Suprapubic skin (tissue), 4 donors: ENCODE measurements at places on chromosomes 7 and 10. TPM values are rescaled to one million over a fixed set of nuclear protein-coding genes. Genes with fewer than 3 reads are reported as not detected.
A peak's percentile ranks its signal among the peaks of the same experiment; 100 is the strongest.

The SEMA4G gene
- 28.6 TPM for total RNA-seq

The ANAPC16 gene
- 71.1 TPM for total RNA-seq

The MLXIPL gene
- total RNA-seq = 1.9 TPM

The RUFY2 gene
- 12.4 TPM for total RNA-seq

The GPRIN2 gene
- total RNA-seq = 32.8 TPM

The EBF3 gene
- total RNA-seq = 1.6 TPM

The HKDC1 gene
- not detected for total RNA-seq

The IDI2 gene
- not detected for total RNA-seq

The STK31 gene
- 1.0 TPM for total RNA-seq

The CTNNA3 gene
- 0.08 TPM for total RNA-seq

GRCh38 chr7:19470031-19470430 lies 238.8 kb downstream of the POLR1F start:
- H3K4me3 ChIP-seq = no peak overlapping the region
- H3K27me3 ChIP-seq = no peaks in the 10 kb centered on the region
- no peak for DNase-seq
- no peaks in the 10 kb centered on the region for H3K36me3 ChIP-seq
- H3K4me1 ChIP-seq = no peaks in the 10 kb centered on the region

DNA sequence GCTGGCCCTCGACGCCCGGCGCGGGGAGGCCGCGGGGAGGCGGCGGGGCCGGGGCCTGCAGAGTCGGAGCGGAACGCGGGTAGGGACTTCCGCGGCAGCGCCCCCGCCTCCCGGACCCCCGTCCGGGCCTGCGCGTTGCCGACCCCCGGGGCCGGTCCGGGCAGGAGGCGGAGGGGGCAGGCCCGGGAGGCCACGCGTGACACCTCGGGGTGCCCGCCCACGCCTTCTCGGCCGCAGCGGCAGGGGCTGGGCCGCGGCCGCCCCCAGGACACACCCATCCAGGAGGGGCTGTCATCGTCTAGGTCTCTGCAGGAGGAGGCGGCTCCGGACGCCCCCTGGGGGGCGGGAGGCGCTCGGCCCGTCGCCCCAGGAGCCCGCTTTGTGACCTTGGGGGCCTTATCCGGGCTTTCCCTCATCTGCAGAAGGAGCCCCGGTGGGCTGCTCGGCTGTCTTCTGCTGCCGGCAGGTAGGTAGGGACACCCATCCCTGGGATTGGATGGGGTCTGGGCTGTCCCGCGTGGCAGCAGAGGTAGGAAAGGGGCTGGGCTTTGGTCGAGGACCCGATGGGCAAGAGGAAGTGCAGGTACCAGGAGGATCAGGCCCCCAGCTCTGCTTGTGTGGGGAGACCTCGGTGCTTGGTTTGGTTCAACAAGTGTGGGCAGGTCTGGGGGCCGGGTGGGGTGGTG lies 569 bp downstream of the ZNF316 start:
- H3K4me3 ChIP-seq = peak overlapping the region; percentile 87
- peaks cover 24% of the 10 kb centered on the region for H3K4me1 ChIP-seq
- DNase-seq = no peak
- no peaks in the 10 kb centered on the region for H3K27me3 ChIP-seq
- peaks cover 28% of the 10 kb centered on the region for H3K36me3 ChIP-seq
- peak overlapping the region; percentile 33 for H3K27ac ChIP-seq

DNA sequence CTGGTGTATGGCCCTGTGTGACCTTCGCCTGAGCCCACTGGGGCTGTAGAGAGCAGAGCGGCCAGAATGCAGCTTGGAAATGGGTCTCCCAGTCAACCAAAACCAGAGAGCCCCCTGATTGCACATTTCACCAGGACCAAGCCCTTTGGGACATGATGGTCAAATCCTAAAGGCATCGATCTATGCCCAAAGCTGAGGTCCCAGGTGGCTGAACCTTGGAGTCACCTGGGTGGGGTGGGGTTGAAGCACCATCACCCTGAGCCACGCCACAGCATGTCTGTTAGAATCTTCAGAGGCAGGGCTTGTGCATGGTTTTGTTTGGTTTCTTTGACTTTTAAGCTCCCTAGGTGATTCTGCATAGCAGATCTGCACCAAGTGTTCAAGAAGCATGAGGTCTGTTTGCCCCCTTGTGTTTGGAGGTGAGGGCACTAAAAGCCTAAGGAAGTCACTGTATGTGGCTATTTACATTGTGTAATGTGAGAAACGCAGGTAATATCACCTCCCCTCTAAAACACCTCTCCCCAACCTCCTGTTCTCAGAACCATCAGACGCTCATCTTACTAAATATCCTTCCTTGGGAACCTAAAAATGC lies 9.6 kb downstream of the PKD1L1 start:
- H3K27ac ChIP-seq = no peak overlapping the region
- H3K4me1 ChIP-seq = peaks cover 7% of the 10 kb centered on the region
- no peak for DNase-seq
- H3K36me3 ChIP-seq = no peaks in the 10 kb centered on the region

DNA sequence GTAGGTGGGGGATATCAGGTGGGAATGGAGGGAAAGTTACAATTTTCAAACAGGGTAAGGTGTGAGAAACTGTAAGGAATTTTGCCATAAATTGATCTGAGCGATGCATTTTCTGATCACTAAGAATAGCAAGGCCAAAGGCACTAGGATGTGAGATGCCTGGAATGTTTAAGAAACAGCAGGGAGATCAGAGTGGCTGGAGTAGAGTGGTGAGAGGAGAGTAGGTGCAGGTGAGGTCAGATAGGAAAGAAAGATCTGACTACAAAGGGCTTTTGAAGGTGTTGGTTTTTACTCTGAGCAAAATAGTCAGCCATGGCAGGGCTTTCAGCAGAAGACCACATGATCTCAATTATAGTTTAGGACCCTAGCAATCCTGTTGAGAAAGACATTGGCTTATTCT lies 55.0 kb downstream of the HDAC9 start:
- H3K27me3 ChIP-seq = no peaks in the 10 kb centered on the region
- no peaks in the 10 kb centered on the region for H3K36me3 ChIP-seq
- H3K27ac ChIP-seq = no peak overlapping the region
- H3K4me1 ChIP-seq = peaks cover 8% of the 10 kb centered on the region

- H3K36me3 ChIP-seq = no peaks in the 10 kb centered on the region
- H3K4me1 ChIP-seq = peaks cover 24% of the 10 kb centered on the region
- no peak overlapping the region for H3K27ac ChIP-seq
- no peaks in the 10 kb centered on the region for H3K27me3 ChIP-seq
- DNase-seq = no peak
- H3K4me3 ChIP-seq = no peak overlapping the region
Measured at GRCh38 chr10:6056411-6057135, 5.6 kb downstream of the IL2RA start.

- peaks cover 27% of the 10 kb centered on the region for H3K4me1 ChIP-seq
- DNase-seq = no peak
- H3K27me3 ChIP-seq = no peaks in the 10 kb centered on the region
- H3K27ac ChIP-seq = no peak overlapping the region
- H3K4me3 ChIP-seq = no peak overlapping the region
Measured at GRCh38 chr10:127923646-127924045, 16.7 kb downstream of the PTPRE start.

GRCh38 chr10:58758321-58758720 lies 245.6 kb downstream of the BICC1 start:
- H3K36me3 ChIP-seq = no peaks in the 10 kb centered on the region
- no peak for DNase-seq
- no peak overlapping the region for H3K4me3 ChIP-seq
- H3K27ac ChIP-seq = no peak overlapping the region
- H3K27me3 ChIP-seq = no peaks in the 10 kb centered on the region

DNA sequence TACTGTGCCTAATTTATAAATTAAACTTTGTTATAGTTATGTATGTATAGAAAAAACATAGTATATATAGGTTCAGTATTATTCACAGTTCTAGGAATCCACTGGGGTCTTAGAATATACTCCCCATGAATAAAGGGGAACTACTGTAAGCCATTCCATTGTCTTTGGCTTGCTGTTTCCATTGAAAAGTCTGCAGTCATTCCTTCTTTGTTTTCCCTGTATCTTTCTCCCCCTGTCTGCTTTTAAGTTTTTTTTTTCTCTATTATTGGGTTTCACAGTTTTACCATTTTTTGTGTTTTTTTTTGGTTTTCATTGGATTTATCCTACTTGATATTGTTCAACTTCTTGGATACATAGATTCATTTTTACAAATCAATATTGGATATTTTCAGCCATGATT lies 6.7 kb upstream of the PNLIP start:
- no peak overlapping the region for H3K27ac ChIP-seq
- no peaks in the 10 kb centered on the region for H3K36me3 ChIP-seq
- no peaks in the 10 kb centered on the region for H3K27me3 ChIP-seq
- no peak overlapping the region for H3K4me3 ChIP-seq
- DNase-seq = no peak

DNA sequence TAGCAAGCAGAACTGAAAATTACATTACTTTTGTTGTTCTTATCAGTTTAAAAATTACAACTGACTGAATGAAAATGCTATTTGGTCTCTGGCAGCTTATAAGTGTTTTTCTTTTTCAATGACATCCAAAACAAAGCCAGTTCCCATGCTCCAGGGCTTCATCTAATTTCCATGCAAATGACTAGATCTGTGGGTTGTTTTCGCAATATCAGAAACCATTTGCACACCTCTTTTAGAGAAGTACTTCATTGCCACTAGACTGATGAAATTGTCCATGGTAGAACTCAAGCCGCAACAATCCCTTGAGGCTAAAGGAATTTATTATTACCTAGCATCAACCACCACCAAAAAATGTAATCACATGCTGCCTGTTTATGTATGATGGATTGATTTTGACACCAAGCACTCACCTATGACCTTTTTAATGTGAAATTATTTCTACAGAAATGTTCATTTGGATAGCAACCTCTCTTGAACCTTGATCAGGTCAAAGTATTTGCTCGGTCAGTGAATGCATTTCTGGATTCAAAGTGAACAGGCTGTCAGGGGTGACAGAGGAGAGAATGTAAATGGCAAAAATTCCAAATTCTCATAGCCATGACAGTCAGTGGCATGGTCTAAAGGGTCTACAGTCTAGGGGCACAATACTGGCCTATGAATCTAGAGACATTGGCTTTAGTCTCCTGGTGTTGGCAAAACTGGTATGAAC lies 769.3 kb downstream of the SORCS1 start:
- DNase-seq = no peak
- H3K4me1 ChIP-seq = no peaks in the 10 kb centered on the region
- H3K27ac ChIP-seq = no peak overlapping the region
- no peaks in the 10 kb centered on the region for H3K36me3 ChIP-seq

DNA sequence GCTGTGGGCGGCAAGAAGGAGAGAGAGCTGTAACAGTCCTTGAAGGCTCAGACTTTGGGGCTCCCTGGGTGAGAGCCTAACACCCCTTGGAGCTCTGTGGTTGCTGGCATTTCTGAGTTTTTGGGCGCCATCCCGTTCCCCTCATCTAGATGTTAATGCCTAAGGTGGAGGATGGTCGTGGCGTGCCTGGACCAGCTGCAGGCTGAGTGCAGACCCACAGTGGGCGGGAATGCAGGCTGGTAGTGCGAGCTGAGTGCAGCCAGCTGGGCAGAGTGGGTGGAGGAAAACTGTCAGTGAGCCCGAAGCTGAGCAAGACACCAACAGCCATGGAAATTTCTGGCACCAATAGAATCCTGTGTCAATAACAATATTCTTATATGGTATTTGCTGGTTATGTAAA lies 403.0 kb downstream of the ANKRD7 start:
- no peaks in the 10 kb centered on the region for H3K36me3 ChIP-seq
- H3K4me3 ChIP-seq = no peak overlapping the region
- H3K4me1 ChIP-seq = no peaks in the 10 kb centered on the region
- H3K27ac ChIP-seq = no peak overlapping the region

DNA sequence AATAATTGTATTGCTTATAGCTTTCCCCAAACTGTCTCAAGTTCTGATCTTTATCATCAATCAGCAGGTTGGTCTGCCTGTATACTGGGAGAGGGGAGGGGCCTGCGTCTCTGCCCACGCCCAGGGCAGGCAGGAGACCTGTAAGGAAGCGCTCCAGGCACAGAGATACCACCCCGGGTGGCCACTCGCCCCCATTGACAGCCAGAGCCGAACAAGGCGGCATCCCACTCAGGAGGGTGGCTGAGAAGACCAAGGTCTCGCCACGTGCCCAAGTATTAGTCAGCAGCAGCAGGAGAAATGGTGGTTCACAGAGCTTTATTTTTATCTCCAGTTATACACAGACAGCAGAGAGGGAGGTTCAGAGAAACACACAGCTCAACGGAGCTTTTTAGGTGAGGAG lies 7.2 kb downstream of the STK32C start:
- H3K36me3 ChIP-seq = no peaks in the 10 kb centered on the region
- peak; percentile 31 for DNase-seq
- no peak overlapping the region for H3K27ac ChIP-seq
- no peaks in the 10 kb centered on the region for H3K27me3 ChIP-seq
